Right ventricle myocardium inferior (tissue), 1 donor: ENCODE measurements at places on chromosomes 1 and 21. TPM values are rescaled to one million over a fixed set of nuclear protein-coding genes. Genes with fewer than 3 reads are reported as not detected.

OPTC gene
- total RNA-seq: not detected

SPAG17 gene
- total RNA-seq: not detected

DNA sequence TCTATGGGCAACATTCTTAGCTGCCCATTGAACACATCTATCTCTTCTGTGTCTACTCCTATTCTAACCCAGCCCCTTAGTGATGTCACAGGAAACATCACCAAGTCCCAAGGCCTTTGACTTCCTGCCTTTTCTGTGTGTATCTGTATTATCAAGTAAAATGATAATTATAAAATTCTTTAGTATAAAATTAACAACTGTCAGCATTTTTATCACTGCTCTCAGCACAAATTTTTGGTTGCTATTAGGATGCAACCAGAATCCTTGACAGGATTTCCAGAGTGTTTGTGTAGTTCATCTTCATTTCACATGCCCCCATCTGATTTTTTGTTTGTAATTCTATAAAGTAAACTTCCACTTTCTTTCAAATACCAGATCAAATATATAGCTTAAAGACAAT lies 33.8 kb downstream of the OR10Z1 start:
- no peak for DNase-seq

DNA sequence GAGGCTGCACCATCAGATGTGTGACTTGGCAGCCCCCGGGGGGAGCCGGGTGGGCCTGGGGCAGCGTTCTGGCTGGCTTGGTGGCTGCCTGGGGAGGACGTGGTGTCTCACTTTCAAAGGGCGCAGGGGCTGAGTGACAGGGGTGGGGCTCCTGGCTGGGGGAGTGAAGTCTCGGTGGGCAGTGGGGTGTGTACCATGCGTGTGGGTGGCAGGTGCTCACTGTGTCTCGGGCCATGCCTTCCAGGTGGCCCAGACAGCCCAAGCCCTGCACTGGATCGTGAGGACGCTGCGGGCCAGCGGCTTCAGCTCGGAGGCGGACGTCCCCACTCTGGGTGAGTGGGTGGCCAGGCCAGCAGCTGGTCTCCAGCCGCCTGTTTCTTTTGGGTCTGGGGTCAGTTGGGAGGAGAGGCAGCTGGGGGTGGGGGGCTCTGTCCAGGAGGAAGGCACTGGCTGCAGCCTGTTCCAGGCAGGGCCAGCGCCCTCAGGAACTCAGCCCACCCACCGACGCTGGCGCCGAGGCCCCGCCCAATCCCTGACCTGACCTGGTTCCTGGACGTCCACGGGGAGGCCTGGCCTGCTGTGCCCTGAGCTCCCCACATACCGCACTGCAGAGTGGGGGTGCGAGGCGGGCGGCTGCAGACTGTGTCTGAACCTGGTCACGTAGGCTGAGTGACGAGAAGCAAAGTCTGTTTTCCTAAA lies 30.6 kb upstream of the LRRC3 start:
- DNase-seq: peak; percentile 34

GRCh38 chr1:25782608-25783201 lies 17.3 kb upstream of the SELENON start:
- DNase-seq: no peak

- DNase-seq: no peak
Measured at GRCh38 chr1:169107603-169108208, 1.2 kb downstream of the ATP1B1 start.
